ENCODE measurements at places on chromosomes 6 and 20.

GRCh38 chr6:169175360-169175887 is 78.2 kb downstream of the THBS2 start:
- peak overlapping the region; percentile 49 for H3K27ac ChIP-seq
- no peak overlapping the region for H3K4me3 ChIP-seq
- no peaks in the 10 kb centered on the region for H3K36me3 ChIP-seq

- no peaks in the 10 kb centered on the region for H3K27me3 ChIP-seq
- H3K36me3 ChIP-seq: no peaks in the 10 kb centered on the region
- DNase-seq: no peak
- H3K27ac ChIP-seq: no peak overlapping the region
- no peaks in the 10 kb centered on the region for H3K4me1 ChIP-seq
- no peak overlapping the region for H3K4me3 ChIP-seq
Measured at GRCh38 chr20:21862956-21863355, 157.5 kb downstream of the PAX1 start.

DNA sequence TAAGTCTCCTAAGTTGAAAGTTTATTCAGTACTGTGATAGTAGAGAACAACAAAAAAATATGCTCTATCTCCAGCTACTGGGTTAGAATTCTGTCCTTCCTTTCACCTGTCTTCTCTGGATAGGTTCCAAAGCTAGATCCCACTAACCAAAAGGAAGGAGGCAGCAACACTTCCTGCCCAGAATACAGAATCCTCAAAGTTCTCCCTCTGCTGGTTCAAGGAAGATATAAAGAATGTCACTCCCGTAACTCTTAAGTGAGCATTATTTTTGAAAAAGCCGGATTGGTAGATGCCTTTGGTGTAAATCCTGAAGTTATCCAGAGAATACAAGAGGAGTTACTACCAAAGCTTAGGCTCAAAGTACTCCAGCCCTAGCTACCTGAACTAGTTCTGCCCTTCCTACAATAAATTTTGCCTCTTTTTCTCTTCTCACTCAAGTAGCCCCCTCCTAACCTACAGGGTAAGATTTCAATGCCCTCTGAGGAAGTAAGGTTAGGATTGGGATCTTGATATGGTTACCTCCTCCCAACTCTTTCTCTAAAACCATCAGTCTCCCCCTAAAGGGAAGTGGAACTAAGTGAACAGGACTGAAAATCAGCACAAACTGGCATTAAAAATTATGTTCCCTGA is 26.0 kb upstream of the CRIP3 start:
- no peak for DNase-seq
- H3K27ac ChIP-seq: no peak overlapping the region
- no peak overlapping the region for H3K4me3 ChIP-seq
- H3K27me3 ChIP-seq: no peaks in the 10 kb centered on the region

DNA sequence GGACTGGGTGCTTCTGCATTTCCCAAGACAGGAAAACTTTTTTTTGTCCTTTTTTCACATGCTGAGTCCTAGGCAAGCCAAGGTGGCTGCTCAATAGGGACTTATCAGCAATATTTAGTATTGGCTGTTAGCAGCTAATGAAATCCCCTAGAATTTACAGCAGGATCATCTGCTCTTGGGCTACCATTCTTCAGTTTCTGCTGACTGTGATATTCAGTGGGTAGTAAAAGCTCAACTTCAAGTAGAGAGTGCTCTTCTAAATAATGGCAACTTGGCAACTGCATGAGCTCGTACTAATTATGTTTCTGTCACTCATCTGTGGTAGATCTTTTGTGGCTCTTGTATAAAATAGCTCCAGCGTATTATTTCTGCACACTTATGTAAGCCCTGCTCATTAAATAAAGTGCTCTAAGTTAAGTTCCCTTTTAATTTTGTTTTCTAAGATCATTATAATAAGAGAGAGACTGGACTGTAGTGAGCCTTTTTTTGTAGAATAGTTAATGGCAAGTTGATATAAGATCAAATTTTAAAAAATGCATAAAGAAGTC is 110.3 kb downstream of the SLC35F1 start:
- DNase-seq: no peak
- H3K36me3 ChIP-seq: no peaks in the 10 kb centered on the region
- H3K4me3 ChIP-seq: no peak overlapping the region
- H3K4me1 ChIP-seq: no peaks in the 10 kb centered on the region
- peaks cover 18% of the 10 kb centered on the region for H3K27me3 ChIP-seq

GRCh38 chr20:1472556-1473245 is 6.1 kb upstream of the NSFL1C start:
- DNase-seq: no peak
- peaks cover 2% of the 10 kb centered on the region for H3K4me1 ChIP-seq
- peaks cover under 1% of the 10 kb centered on the region for H3K36me3 ChIP-seq

DNA sequence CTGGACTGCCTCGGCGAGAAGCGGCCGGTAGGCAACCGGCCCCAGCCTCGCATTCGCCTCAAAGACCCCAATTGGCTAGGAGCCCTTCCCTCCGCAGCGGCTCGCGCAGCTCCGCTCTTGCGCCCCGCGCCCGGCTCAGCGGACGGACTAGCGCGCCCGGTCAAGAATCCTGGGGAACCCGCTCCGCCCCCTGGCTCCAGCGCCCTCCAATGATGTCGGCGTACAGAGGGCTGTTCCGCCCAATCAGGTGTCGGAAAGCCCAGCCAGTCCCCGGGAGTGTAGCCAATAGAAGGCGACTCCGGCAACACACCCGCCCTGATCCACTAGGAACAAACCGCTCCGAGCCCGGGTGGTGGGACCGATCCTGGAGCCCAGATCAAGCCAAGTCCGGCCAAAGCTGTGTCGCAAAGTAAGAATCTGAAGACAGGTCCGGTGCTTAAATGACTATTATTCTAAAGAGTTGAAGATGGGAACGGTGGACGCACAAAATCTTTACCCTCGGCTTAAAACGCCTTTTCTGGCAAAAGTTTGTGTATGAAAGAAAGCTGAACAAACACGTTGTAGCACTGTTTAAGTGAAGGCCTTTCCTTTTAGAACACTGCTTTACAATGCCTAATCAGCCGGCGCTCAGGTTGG is 132.2 kb downstream of the OGFRL1 start:
- H3K27me3 ChIP-seq: peaks cover 55% of the 10 kb centered on the region
- no peak for DNase-seq
- H3K36me3 ChIP-seq: no peaks in the 10 kb centered on the region
- peak overlapping the region; percentile 44 for H3K4me3 ChIP-seq
- H3K27ac ChIP-seq: no peak overlapping the region

GRCh38 chr20:34720266-34720665 is 16.1 kb downstream of the TP53INP2 start:
- peaks cover 43% of the 10 kb centered on the region for H3K36me3 ChIP-seq
- no peak overlapping the region for H3K4me3 ChIP-seq
- peaks cover 4% of the 10 kb centered on the region for H3K4me1 ChIP-seq
- peak overlapping the region; percentile 20 for H3K27ac ChIP-seq
- DNase-seq: no peak

GRCh38 chr6:166253778-166254204 is 54.4 kb downstream of the PRR18 start:
- H3K4me3 ChIP-seq: peak overlapping the region; percentile 82
- DNase-seq: no peak
- peaks cover 2% of the 10 kb centered on the region for H3K36me3 ChIP-seq
- peaks cover 23% of the 10 kb centered on the region for H3K4me1 ChIP-seq
- no peak overlapping the region for H3K27ac ChIP-seq

DNA sequence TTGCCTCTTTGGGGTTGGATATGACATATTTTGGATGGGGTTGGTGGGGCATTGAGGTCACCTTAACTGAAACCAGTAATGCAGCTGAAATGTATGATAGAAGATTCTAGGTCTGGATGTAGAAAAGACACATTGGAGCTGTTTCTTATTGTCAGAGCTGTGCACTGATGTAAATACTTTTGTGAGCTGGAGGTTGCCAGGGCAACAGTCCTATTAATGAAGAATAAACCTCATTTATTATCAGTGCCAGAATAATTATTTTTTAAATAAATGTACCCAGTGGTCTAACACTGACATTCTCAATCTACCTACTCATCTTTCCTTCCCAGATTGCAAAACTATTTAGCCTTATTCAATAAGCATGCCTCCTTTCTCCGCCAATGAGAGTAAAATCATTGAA is 57.0 kb downstream of the CAP2 start:
- peaks cover 38% of the 10 kb centered on the region for H3K27me3 ChIP-seq
- H3K4me3 ChIP-seq: no peak overlapping the region
- no peak for DNase-seq
- H3K36me3 ChIP-seq: no peaks in the 10 kb centered on the region
- H3K27ac ChIP-seq: no peak overlapping the region

- no peak overlapping the region for H3K4me3 ChIP-seq
- H3K36me3 ChIP-seq: peaks cover 13% of the 10 kb centered on the region
- no peak for DNase-seq
Measured at GRCh38 chr20:62051546-62052255, 14.0 kb downstream of the TAF4 start.

- H3K4me1 ChIP-seq: no peaks in the 10 kb centered on the region
- no peak overlapping the region for H3K27ac ChIP-seq
- peaks cover 8% of the 10 kb centered on the region for H3K27me3 ChIP-seq
- no peak for DNase-seq
- H3K4me3 ChIP-seq: no peak overlapping the region
Measured at GRCh38 chr20:61694682-61695081, 371.0 kb downstream of the TAF4 start.

GRCh38 chr20:47258745-47259695 is 97.5 kb downstream of the ZMYND8 start:
- no peak overlapping the region for H3K4me3 ChIP-seq
- H3K4me1 ChIP-seq: peaks cover 22% of the 10 kb centered on the region
- DNase-seq: no peak

DNA sequence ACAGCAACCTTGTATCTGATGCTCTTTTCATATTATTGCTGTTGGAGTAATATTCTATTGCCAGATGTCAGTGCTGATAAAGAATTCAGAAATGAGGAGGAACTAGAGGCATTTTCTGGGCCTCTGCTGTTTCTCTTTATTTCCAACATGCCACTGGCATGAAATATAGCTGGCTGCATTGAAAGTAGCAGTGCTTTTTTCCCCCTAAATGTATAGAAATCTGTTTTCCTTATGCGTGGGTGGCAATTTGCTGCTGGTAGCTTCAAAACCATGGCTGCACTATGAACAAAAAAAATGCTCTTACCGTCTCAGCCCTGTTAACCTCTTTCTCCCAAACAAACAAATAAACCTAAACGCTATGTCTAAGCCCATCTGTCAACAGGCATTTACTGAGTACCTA is 442.3 kb upstream of the AGPAT4 start:
- no peak overlapping the region for H3K4me3 ChIP-seq
- no peak for DNase-seq

DNA sequence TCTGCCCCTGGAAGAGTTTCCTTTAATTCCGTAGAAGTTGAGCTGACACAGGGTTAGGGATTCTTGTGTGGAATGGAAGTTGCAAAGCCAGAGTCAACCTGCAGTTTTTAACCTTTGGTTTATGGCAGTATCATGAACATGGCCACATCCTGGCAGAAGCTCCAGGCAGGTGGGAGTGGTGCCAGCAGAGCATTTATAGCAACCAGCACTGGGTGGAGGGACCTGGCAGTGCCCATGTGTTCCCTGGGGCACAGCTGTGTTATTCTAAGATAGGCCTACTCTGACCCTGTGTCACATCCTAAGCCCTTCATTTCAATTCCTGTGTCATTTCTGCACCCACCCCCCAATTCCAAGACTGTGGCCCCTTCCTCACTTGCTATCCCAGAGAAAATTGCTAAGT is 26.1 kb upstream of the ZNF831 start:
- H3K4me1 ChIP-seq: peaks cover 12% of the 10 kb centered on the region
- DNase-seq: no peak
- H3K36me3 ChIP-seq: peaks cover 7% of the 10 kb centered on the region
- no peak overlapping the region for H3K27ac ChIP-seq

GRCh38 chr6:138377844-138378243 is at the start of gene SMIM28:
TSS of gene SMIM28 (plus strand) at chr6:138377905. CDS start at chr6:138378073, 168 bp downstream.
- H3K36me3 ChIP-seq: no peaks in the 10 kb centered on the region
- H3K27me3 ChIP-seq: peaks cover 9% of the 10 kb centered on the region
- H3K4me1 ChIP-seq: peaks cover 4% of the 10 kb centered on the region
- no peak within 1 kb of the TSS for H3K27ac ChIP-seq
- no peak for DNase-seq

GRCh38 chr20:10963717-10964266 is 290.0 kb upstream of the JAG1 start:
- DNase-seq: no peak
- no peak overlapping the region for H3K27ac ChIP-seq
- no peaks in the 10 kb centered on the region for H3K27me3 ChIP-seq
- H3K4me1 ChIP-seq: no peaks in the 10 kb centered on the region
- H3K36me3 ChIP-seq: no peaks in the 10 kb centered on the region
- H3K4me3 ChIP-seq: no peak overlapping the region

DNA sequence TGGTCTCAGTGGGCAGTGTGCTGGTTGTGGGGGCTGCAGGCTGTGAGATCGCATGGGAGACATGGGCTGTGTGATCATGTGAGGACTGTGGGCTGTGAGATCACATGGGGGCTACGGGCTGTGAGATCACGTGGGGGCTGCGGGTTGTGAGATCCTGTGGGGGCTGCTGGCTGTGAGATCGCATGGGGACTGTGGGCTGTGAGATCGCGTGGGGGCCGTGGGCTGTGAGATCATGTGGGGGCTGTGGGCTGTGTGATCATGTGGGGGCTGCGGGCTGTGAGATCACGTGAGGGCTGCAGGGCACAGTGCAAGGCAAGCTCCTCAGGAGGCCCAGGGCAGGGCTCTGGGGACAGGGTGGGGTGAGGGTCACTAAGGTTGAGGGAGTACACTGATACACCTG is 140.5 kb upstream of the CST7 start:
- H3K27ac ChIP-seq: no peak overlapping the region
- H3K36me3 ChIP-seq: no peaks in the 10 kb centered on the region
- DNase-seq: no peak
- H3K27me3 ChIP-seq: peaks cover 40% of the 10 kb centered on the region

- no peak for DNase-seq
- no peaks in the 10 kb centered on the region for H3K27me3 ChIP-seq
- H3K4me1 ChIP-seq: peaks cover 12% of the 10 kb centered on the region
- no peaks in the 10 kb centered on the region for H3K36me3 ChIP-seq
Measured at GRCh38 chr20:51588762-51589161, 46.2 kb upstream of the NFATC2 start.

DNA sequence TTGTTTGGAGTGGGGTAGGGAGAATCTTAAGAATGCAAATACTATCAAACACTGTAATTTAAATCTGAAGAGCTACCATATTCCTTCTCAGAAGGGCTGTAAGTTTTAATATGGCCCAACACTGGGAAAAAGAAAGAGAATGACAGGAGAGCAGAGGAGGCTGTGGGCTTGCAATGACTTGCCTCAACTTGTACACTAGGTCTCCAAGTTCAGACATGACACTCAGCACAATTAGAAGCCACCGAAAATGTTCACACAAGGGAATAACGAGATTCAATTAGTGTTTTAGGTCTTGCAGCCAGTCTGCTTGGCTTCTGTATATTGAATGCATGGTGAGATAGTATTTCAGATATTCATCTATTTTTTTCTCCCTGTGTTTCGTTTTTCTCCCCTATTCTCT is 89.4 kb downstream of the HS3ST5 start:
- no peak for DNase-seq
- H3K27ac ChIP-seq: no peak overlapping the region
- H3K36me3 ChIP-seq: no peaks in the 10 kb centered on the region
- no peaks in the 10 kb centered on the region for H3K4me1 ChIP-seq
- no peak overlapping the region for H3K4me3 ChIP-seq
- H3K27me3 ChIP-seq: no peaks in the 10 kb centered on the region
